ENCODE measurements at places on chromosomes 2 and 18. TPM values are rescaled to one million over a fixed set of nuclear protein-coding genes. Genes with fewer than 3 reads are reported as not detected.

GRCh38 chr2:82780050-82780449 lies 1679.0 kb downstream of the SUCLG1 start:
- H3K4me1 ChIP-seq: no peaks in the 10 kb centered on the region
- no peak overlapping the region for H3K4me3 ChIP-seq
- no peaks in the 10 kb centered on the region for H3K36me3 ChIP-seq
- no peak overlapping the region for H3K27ac ChIP-seq
- H3K27me3 ChIP-seq: no peaks in the 10 kb centered on the region

DNA sequence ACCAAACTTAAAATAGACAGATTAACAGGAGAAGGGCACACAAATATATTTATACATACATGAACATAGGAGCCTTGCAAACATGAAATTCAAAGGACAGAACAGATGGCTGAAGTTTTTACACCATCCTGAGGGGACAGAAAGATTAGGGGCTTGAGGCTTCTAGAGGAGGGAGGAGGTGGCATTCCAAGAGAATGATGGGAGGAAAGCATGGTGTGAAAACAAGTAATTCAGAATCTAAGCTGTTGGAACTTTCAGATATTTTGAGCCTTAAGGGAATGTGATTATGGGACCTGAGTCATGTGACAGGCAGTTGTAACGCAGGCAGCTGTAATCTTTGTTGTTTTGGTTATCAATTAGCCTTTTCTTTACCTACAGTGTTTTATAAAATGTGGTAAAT lies 225.2 kb upstream of the SPOPL start:
- H3K36me3 ChIP-seq: no peaks in the 10 kb centered on the region
- no peak overlapping the region for H3K27ac ChIP-seq
- no peak for DNase-seq
- H3K4me3 ChIP-seq: no peak overlapping the region

DNA sequence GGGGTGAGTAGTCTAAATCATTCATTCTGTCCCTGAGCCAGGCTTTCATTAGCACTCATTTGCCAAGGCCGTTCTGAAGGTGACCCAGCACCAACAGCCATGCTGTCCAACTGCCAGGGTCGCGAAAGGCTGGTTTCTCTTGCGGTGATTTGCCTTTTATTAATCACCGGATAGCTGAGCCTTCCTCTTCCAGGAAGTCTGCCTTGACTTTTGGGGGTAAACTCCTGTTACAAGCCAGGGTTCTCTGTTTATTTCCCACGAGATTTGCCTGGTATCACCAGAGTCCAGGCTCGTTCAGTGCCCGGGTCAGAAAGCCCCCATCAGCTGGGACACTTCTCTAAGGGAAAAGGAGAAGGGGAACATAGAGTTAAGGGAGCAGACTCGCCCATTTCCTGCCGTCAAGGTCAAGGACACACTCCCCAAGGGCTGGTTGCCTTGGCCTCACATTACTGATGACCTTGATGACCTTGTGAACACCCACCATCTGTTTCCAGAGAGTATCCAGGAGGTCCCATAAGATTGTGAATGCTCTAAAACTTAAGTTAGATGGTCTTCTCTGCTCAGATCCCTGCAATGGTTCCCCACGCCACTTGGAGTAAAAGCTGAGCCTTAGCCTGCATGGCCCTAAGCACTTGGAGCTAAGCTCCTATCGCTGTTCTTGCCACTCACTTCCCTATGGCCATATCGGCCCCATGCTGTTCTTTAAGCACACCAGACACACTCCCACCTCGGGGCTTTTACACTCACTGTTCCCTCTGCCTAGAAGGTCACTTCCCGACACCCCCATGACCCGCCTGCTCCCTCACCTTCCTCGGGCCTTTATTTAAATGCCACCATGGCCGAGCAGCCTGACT lies 118.0 kb upstream of the STPG4 start:
- no peak overlapping the region for H3K27ac ChIP-seq
- H3K36me3 ChIP-seq: no peaks in the 10 kb centered on the region
- DNase-seq: no peak
- H3K4me1 ChIP-seq: peaks cover 5% of the 10 kb centered on the region
- H3K27me3 ChIP-seq: peaks cover 2% of the 10 kb centered on the region
- H3K4me3 ChIP-seq: no peak overlapping the region

Gene FZD7
- total RNA-seq: 0.12 TPM

DNA sequence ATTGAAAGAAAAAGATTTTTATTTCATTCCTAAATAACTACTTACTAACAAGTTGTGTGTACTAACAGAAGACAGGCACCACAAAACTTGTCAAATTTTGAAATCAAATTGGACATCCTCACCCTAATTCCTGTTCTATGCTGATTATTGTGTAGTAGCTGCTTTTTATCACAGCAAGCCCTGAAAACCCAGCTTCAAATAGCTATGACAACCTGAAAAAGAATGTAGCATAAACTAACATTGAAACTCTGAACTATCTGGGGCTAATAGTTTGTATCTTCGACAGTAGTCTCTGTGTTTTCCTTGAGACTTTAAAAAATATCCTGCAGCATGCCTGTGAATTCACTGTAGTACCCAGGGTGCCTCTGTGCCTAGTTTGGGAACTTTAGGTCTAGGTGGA lies 122.6 kb downstream of the WDPCP start:
- H3K4me1 ChIP-seq: no peaks in the 10 kb centered on the region
- H3K27ac ChIP-seq: no peak overlapping the region
- peaks cover 4% of the 10 kb centered on the region for H3K36me3 ChIP-seq
- H3K4me3 ChIP-seq: no peak overlapping the region
- no peak for DNase-seq
- H3K27me3 ChIP-seq: no peaks in the 10 kb centered on the region

DNA sequence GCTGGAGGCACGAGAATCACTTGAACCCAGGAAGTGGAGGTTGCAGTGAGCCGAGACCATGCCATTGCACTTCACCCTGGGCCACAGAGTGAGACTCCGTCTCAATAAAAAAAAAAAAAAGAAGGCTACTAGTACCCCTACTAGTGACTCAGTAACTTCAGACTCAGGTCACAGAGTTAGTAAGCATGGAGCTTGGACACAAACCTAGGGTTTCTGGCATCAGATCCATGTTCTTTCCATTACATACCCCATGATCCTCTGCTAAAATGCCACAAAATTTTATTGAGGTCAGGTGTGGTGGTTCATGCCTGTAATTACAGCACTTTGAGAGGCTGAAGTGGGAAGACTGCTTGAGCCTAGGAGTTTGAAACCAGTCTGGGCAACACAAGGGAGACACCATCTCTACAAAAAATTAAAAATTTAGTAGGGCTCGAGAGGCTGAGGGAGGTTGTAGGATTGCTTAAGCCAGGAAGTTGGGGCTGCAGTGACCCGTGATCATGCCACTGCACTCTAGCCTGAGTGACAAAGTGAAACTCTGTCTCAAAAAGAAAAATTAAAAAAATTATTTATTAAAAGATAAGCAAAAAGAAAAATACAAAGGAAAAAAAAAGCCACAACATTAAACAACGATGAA lies 45.1 kb downstream of the DHX57 start:
- no peak overlapping the region for H3K27ac ChIP-seq
- peaks cover 1% of the 10 kb centered on the region for H3K36me3 ChIP-seq
- no peaks in the 10 kb centered on the region for H3K27me3 ChIP-seq
- H3K4me1 ChIP-seq: peaks cover 5% of the 10 kb centered on the region

Gene RABL2A
- 15.3 TPM for total RNA-seq

DNA sequence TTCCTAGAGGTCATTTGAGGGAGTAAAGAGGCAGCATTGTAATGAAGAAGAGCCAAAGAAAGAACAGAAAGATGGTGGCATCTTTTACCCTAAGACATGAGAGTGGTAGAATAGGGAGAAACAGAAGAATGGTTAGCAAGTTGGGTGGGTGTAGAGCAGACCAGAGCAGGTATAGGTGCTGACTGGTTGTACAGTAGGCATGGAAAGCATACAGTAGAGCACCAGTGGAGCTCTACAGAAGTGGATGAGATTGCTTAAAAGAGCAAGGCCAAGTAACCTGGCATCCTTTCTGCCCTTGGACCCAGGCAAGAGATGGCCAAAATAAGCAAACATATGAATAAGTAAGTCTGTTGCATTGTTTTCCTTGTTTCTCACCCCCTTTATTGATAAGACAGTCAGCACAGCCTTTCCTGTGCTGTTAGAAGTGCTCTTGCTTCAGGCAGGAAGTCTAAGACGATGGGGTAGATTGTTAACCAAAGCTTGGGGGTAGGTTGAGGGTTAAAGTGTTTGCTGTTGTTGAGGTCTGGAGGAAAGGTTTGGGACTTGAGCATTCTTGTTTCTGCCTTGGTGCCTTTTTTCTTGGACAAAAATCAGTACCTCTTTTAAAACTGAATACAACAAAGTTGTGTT lies 76.9 kb downstream of the DIS3L2 start:
- no peak for DNase-seq
- H3K36me3 ChIP-seq: peaks cover 44% of the 10 kb centered on the region
- no peaks in the 10 kb centered on the region for H3K27me3 ChIP-seq
- H3K4me3 ChIP-seq: no peak overlapping the region
- no peak overlapping the region for H3K27ac ChIP-seq

Gene TSPYL6
- not detected for total RNA-seq

- H3K27ac ChIP-seq: no peak overlapping the region
- no peak for DNase-seq
- no peak overlapping the region for H3K4me3 ChIP-seq
- H3K27me3 ChIP-seq: peaks cover 19% of the 10 kb centered on the region
These were observed 40.5 kb downstream of the LRRFIP1 start for GRCh38 chr2:237667893-237668292.

DNA sequence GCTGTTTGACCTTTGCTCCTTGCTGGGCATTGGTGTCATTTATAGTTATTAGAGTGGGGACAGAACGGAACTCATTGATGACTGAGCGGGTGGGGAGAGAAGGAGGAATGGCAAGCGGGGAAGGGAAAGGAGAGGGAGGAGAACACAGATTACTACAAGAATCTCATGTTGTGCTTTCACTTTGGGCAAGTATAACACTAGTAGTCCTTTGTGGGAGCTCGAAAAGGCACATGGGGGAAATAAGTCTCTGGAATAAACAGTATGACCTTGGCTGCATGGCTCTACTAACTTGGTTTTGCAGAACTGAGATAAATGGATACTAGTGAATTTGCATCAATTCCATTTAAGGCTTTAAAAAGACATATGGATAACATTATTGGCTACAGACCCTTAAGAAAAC lies 161.7 kb upstream of the NABP1 start:
- no peak overlapping the region for H3K4me3 ChIP-seq
- DNase-seq: no peak
- peaks cover 17% of the 10 kb centered on the region for H3K27me3 ChIP-seq
- H3K4me1 ChIP-seq: no peaks in the 10 kb centered on the region
- no peaks in the 10 kb centered on the region for H3K36me3 ChIP-seq
- H3K27ac ChIP-seq: no peak overlapping the region

Gene MEIS1
- not detected for total RNA-seq

DNA sequence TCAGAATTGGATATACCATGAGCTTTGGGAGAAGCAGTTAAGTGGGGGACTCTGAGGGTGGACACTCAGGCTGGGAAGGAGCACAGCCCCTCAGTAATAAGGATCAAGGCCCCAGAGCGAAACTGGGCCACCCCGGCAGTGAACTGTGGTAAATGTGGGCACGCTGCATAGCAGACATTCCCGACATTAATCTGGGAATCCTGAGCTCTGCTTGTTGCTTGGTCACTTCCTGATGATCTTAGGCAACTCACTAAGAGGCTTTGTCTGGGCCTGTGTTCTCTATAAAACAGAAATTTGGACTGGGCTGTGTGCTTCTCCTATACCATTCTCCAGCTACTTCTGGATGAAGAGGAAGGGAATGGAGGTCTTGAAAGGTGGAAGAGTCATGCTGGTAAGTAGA lies 4.8 kb downstream of the TGFBRAP1 start:
- no peaks in the 10 kb centered on the region for H3K27me3 ChIP-seq
- no peak overlapping the region for H3K4me3 ChIP-seq
- peaks cover 40% of the 10 kb centered on the region for H3K4me1 ChIP-seq
- H3K27ac ChIP-seq: no peak overlapping the region
- H3K36me3 ChIP-seq: peaks cover 7% of the 10 kb centered on the region
- DNase-seq: no peak

GRCh38 chr2:9808334-9809063 lies 34.8 kb upstream of the TAF1B start:
- DNase-seq: no peak
- peaks cover 21% of the 10 kb centered on the region for H3K27me3 ChIP-seq
- no peaks in the 10 kb centered on the region for H3K4me1 ChIP-seq
- H3K4me3 ChIP-seq: no peak overlapping the region

DNA sequence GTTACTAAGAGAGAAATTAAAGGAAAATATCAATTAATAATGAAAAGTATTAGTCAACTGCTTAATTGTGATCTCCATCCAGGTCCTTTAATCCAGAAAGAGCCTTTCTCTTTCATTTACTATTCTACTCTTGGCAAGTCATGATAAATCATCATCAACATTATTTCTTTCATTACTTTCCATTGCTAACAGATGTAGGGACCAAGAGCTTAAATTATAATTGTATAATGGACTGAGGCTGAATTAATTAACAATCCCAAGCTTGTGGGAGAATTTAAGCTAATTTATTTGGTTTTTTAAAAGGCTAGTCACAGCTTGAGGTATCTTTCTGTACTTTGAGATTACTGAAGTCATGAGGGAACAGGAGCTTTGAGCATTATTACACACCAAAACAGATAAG lies 223.9 kb downstream of the ERBB4 start:
- no peak overlapping the region for H3K27ac ChIP-seq
- H3K27me3 ChIP-seq: no peaks in the 10 kb centered on the region
- no peak for DNase-seq
- H3K4me1 ChIP-seq: no peaks in the 10 kb centered on the region
- no peak overlapping the region for H3K4me3 ChIP-seq

GRCh38 chr18:37339701-37340215 lies 225.8 kb downstream of the CELF4 start:
- no peaks in the 10 kb centered on the region for H3K27me3 ChIP-seq
- DNase-seq: no peak
- H3K36me3 ChIP-seq: no peaks in the 10 kb centered on the region
- H3K4me3 ChIP-seq: no peak overlapping the region

GRCh38 chr2:23944527-23944926 lies 4.3 kb downstream of the UBXN2A start:
- peaks cover 17% of the 10 kb centered on the region for H3K4me1 ChIP-seq
- peaks cover 11% of the 10 kb centered on the region for H3K36me3 ChIP-seq
- H3K4me3 ChIP-seq: no peak overlapping the region
- no peak for DNase-seq
- H3K27ac ChIP-seq: no peak overlapping the region

DNA sequence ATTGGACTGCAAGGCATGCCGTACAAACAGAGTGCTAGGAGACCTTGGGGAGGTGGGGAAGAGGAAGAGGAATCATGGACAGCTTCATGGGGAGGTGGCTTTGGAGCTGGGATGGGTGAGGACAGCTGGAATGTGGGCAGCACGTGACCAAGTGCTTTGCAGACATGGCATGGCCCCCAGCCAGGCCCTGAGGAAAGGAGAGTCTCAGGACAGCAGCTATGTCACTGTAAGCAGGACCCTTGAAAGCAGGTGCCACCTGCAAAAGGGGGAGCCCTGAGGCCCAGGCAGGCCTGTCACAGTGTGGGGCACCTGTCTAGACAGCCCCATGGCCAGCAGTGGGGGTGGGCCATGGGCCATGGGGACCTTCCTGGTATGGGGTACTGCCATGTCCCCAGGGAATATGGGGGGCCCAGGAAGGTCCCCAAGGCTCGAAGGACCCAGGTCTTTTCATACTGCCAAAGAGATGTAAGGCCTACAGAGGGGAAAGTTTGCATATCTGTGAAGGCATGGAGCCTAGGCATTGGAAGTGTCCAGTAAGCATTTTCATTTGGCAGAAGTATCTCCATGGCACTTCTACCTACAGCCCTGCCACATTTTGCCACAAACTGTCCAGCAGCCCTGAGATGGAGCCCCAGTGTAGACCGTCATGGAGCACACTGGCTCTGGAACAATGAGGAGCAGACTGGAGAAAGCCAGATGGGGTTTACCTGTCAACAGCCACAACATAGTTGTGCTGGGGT lies 9.9 kb downstream of the PAX8 start:
- no peak overlapping the region for H3K4me3 ChIP-seq
- peaks cover 9% of the 10 kb centered on the region for H3K4me1 ChIP-seq
- H3K27ac ChIP-seq: no peak overlapping the region
- no peak for DNase-seq
